ENCODE measurements at places on chromosomes 2 and 18. TPM values are rescaled to one million over a fixed set of nuclear protein-coding genes. Genes with fewer than 3 reads are reported as not detected.

The CDH2 gene
- 1.8 TPM for total RNA-seq

DNA sequence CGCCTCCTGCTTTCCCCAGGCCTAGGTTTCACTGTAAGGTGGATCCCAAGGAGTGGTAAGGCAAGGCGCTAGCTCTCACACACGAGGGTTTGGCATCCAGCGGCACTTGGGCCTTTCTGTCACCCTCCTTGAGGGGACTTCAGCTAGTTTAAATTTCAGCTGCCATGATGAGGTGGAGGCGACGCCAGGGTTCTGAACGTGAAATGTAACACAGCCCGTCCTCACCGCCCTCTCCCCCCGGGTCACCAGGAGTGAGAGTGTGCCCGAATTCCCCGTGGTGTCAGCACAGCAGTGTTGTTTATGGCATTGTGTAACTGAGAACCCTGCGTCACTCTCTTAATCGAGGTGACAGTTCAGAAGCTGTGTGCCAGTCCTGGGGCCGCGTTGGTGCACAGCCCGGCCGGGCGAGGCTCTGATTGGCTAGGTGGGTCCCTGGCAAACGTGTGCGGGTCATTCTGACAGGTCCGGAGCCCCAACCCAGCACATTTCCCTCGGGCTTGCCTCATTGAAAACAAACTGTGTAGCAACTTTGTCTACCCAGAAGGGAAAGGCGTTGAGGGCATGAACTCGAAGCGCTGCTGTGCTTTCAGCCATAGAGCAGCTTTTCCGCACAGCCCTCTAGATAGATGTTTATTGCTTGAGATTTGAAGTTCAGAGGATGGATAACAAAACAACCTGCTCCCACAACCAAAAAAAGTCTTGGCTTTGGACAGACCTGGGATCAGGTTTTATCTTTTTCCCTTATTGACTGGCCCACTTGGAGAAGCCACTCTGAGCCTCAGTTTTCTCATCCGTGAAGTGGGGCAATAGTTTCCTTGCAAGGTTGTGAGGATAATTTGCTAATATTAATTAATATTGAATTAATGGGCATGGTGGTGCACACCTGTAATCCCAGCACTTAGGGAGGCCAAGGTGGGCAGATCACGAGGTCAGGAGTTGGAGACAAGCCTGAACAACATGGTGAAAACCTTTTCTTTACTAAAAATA lies 4.9 kb downstream of the CIDEA start:
- no peak for DNase-seq

- DNase-seq: no peak
Observed at GRCh38 chr2:239767021-239767905, 257.9 kb downstream of the NDUFA10 start.

DNA sequence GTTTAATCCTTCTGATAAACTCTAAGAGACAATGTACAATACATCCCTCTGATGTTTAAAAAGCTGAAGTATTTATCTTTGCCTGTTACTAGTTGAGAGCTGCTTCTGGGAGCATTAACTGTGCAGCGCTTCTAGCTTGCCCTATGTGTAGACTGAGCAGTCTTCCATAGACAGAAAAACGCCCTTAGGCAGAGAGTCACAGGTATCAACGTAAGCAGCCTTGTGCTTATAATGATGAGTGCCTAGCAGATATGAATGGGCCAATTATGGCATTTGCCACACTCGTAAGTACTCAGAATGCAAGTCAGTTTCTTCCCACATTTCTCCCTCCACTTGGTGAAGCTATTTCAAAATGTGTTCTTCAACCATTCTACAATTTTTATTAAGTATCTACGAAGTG lies 731.1 kb upstream of the SLC8A1 start:
- no peak for DNase-seq

The FER1L5 gene
- total RNA-seq: not detected

- peak; percentile 84 for DNase-seq
Observed at GRCh38 chr2:177724398-177725287, 332.1 kb downstream of the AGPS start.

The MYO1B gene
- 131 TPM for total RNA-seq

The TUBA4B gene
- not detected for total RNA-seq

- no peak for DNase-seq
Observed at GRCh38 chr2:153871231-153872221, at the start of gene GALNT13. Gene GALNT13, plus strand, starts transcription at chr2:153871922.

DNA sequence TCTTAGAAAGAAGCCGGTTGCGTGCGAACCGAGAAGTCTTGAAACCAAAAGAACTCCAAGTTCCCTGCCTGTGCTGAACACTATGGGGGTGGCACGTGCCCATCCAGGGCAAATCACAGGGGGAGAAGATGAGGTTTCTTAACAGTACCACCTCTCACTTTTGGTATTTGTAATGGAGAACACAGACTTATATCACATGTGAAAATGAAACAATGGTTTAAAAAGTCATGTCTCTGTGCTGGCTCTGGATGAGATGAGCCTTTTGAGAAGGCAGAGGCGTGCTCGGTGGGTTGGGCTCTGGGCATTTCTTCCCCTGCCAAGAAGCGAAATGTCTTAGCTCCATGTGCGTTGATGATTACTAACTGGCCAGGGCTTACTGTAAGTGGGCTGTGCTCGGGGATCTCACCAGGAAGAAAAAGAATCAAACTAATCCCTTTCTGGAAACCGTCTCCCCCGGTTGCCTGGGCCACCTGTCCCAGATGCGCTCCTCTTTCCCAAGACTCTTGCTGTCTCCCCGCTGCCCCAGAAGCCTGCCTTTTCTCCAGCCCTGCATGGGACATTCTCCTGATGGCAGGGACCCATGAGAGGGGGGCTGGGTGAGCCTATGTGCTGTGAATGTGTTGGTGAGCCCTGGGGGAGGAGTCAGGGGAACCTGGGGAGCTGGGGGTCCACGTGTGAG lies 252.9 kb downstream of the PRKCE start:
- DNase-seq: no peak

DNA sequence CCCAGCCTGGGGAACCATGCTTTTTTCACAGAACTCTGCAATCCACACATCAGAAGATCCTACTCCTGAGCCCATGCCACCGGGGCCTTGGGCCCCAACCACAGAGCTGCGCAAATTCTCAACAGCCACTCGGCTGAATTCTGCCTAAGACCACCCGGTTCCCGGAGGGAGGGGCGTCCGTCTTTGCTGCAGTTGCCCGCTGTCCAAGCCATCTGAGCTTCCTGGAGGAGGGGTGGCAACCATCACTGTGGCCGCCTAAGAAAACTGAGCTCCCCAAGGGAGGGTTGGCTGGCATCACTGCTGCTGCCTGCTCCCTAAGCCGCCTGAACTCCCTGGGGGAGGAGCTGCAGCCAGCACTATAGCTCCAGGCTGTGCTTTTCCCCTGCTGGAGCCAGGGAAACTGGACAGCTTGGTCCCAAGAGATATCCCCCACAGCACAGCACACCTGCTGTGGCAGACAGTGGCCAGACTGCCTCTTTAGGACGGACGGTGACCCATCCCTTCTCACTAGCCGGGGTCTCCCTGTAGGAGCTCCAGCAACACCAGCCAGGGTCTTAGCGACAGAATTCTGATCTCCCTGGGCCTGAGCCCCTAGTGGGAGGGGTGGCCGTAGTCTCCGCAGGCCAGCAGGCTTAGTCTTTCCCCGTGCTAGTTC lies 1411.6 kb upstream of the CDH2 start:
- no peak for DNase-seq

GRCh38 chr2:100743741-100744140 lies 76.2 kb upstream of the NPAS2 start:
- no peak for DNase-seq

DNA sequence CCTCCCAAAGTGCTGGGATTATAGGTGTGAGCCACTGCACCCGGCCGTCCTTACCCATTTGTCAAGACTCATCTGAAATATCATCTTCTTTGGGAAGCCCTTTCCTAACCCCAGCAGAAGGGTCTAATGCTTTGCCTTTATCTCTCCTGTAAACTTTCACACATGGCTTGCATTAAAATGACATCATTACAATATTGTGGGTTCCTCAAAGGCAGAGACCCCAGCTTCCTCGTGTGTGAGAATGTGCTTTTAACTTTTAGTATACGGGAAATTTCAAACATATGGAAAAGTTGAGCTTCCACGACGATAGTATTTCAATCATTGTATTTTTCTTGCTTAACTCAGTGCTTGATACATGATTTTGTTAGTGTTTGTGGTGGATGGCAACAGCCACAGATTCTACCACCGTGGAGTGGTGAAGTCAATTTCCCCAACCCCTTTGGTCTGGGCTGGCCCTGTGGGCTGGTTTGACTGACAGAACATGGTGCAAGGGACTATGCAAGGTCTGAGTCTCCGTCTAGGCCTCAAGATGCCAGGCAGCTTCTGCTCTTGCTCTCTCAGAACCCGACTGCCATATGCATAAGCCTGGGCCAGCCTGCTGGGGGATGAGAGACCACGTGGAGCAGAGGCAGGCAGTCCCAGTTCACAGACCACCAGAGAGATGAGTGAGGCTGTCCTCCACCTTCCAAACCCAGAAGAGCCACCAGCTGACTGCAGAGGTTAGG lies 39.9 kb downstream of the NGEF start:
- no peak for DNase-seq

The ATOH8 gene
- total RNA-seq: 58.4 TPM

- DNase-seq: no peak
Observed at GRCh38 chr2:11998626-11999378, 252.4 kb downstream of the LPIN1 start.

DNA sequence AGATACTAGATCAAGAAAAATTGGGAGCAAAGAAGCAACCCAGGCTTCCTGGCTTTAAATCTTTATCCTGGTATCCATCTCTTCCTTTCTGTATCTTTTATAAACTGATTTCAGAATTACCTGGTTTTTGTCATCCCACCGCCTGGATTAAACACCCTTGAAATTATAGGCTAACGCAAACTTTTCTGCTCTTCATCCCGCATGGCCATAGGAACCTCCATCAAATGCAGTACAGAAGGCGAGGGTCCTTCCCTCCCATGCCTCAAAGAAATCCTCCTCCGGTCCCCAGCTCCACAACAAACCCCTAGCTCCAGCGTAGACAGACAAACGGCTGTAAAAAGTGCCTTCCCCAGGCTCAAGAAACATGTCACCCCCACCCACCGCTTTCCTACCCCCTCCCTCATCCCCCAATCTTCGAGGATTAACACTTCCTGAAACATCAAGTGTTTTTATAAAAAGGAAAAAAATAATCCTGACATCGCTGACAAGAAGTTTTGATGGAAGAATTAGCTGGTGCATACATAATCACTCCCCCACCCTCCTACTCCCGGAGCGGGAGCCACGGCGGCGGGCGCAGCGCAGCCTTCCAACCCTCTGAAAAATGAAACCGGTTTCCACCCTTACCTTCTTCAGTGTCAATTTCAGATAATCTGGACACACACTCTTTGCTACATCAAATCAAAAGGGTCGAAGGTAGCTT lies 7.6 kb downstream of the DLX1 start:
- no peak for DNase-seq

The KLHL41 gene
- 0.34 TPM for total RNA-seq

The SNED1 gene
- 23.4 TPM for total RNA-seq

GRCh38 chr2:109377976-109378375 lies 235.8 kb downstream of the SEPTIN10 start:
- DNase-seq: no peak

Measured in dermis blood vessel endothelial cell (primary cell).